Natural killer cell treated with Interleukin-12 subunit alpha and Interleukin-12 subunit beta and Interleukin-15 and Interleukin-18, amount 100 ng/mL, for 72 hours (primary cell): ENCODE measurements at places on chromosomes 16 and 17. TPM values are rescaled to one million over a fixed set of nuclear protein-coding genes. Genes with fewer than 3 reads are reported as not detected.

DNA sequence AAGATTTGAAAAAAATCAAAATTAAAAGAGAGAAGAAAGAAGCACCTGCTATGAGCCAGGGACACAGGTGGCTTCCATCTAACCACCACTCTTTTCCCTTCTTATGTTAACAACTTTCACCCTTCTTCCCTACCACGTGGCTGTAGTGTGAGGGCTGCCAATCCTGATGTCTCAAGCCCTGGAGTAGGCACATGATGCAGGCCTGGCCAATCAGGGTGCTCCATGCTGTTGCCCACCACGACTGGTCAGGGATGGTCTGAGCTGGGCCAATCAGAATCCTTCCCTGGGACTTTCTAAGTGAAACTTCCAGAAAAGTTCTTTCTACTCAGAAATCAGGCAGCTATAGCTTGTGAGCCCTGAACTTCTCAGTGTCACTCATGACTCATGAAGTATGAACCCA, 140.7 kb downstream of the SDK2 start:
- DNase-seq, result no peak

DNA sequence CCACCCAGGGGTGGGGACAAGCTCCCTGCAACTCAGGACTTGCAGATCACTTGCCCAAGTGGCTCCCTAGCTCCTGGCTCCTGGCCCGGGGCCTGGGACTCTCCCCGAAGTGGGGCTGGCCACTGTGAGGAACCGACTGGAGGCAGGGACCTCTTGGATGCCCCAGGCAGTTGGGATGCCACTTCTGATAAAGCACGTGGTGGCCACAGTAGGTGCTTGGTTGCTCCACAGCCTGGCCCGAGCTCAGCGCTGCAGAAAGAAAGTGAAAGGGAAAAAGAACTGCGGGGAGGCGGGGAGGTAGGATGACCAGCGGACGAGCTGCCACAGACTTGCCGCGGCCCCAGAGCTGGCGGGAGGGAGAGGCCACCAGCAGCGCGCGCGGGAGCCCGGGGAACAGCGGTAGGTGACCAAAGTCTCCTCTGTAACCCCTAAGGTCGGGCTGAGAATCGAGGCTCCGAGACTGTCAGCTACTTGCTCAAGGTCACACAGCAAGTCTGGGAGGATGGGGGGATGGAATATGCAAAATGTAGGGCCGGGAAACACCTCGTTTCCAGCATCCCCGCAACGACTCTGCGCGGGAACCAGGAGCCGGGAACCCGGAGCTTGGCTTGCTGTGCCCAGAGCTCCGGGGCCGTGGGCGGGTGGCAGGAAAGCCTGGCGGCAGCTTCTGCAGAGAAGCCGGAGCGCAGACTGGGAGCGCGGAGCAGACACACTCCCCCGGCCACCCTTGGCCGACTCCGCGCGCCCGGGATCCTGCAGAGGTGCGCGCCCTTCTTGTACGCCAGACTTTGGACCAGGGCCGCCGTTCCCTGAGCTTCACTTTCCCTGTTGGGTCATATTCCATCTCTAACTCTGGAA, 1.9 kb downstream of the CIITA start:
- DNase-seq, result peak; percentile 81

DNA sequence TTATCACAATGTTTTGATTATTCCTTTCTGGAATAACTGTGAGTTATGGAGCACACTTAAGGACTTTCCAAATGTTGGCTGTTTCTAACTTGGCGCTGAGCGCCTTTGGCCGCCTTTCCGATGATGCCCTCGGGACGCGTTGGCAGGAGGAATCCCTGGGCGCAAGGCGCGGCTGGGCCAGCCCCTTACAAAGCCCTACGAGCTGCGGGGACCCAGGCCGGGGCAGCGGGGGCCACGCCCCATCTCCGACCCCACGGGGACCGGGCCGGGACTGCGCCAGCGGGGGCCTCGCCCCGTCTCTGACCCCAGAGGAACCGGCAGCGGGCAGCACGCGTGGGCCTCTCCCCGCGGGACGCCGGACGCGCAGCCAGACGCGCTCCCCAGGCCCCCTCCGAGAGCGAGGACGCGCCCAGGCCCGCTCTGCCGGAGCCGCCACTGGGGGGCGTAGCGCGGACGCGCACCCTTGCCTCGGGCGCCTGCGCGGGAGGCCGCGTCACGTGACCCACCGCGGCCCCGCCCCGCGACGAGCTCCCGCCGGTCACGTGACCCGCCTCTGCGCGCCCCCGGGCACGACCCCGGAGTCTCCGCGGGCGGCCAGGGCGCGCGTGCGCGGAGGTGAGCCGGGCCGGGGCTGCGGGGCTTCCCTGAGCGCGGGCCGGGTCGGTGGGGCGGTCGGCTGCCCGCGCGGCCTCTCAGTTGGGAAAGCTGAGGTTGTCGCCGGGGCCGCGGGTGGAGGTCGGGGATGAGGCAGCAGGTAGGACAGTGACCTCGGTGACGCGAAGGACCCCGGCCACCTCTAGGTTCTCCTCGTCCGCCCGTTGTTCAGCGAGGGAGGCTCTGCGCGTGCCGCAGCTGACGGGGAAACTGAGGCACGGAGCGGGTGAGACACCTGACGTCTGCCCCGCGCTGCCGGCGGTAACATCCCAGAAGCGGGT, at the start of gene GAA:
Gene GAA, plus strand, starts transcription at position 571 of the 935 bp plus-strand sequence. CDS start 3,006 bp downstream, outside the sequence.
- DNase-seq, result peak; percentile 91

- DNase-seq, result no peak
These were observed 160.1 kb upstream of the KIF2B start for GRCh38 chr17:53662608-53663007.

DNA sequence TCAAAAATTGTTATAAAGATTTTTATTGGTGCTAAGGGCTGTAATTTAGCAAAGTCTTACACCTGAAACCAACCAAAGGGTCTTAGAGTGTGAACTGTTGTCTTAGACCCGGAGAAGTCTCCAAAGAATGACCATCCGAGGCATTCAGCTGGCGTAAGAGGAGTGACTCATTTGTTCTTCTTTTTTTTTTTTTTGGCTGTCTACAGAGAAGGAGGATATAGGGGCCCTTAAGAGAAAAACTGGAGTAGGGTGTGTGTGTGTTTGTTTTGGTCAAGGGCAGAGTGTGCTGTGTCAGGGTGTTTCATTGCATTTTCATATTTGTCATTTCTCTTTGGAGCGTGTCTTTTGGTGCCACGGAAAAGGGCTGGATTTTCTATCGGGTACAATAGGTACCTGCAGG, 508.0 kb downstream of the WWOX start:
- no peak for DNase-seq

- DNase-seq, result no peak
These were observed 81.8 kb downstream of the PGS1 start for GRCh38 chr17:78460176-78460675.

GRCh38 chr17:80393241-80393890, 21.6 kb upstream of the ENDOV start:
- no peak for DNase-seq

DNA sequence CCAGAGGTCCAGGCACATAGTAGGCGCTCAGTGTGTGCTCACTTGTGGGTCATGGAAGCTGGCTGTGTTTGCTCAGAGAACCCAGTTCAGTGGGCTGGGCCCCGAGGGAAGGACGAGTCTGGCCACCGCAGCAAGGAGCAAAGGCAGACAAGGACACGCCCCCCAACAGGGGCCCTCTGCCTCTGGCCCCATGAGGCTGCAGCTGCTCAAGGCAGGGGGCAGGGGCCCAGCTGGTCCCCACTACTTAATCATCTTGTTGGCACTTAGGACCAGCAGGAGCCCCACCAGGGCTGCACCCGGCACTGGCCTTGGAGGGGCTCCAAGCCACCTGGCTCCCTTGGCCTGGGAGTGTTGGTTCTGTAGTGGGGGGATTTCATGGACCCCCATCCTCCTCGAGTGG, 16.1 kb downstream of the KCNJ12 start:
- no peak for DNase-seq

- DNase-seq, result no peak
These were observed 49.3 kb downstream of the SIAH1 start for GRCh38 chr16:48335961-48336360.

- DNase-seq, result peak; percentile 20
These were observed 5.9 kb downstream of the KDM6B start for GRCh38 chr17:7839876-7840261.

- peak; percentile 86 for DNase-seq
These were observed 39.4 kb upstream of the RAI1 start for GRCh38 chr17:17641621-17642409.

The PER1 gene
- total RNA-seq, result 16.9 TPM

The ZNF200 gene
- total RNA-seq, result 18.9 TPM

The RHBDL1 gene
- total RNA-seq, result 1.0 TPM

The TAF1C gene
- 92.3 TPM for total RNA-seq

The SLC16A13 gene
- 19.1 TPM for total RNA-seq
